Hematopoietic multipotent progenitor cell treated with erythropoietin and hydrocortisone succinate and interleukin-3 and kit ligand, for 8 days (in vitro differentiated cells): ENCODE measurements at places on chromosomes 2 and 18.

GRCh38 chr18:69956057-69956456 is 8.4 kb upstream of the CD226 start:
- DNase-seq, result no peak

- DNase-seq, result no peak
Measured at GRCh38 chr2:150449856-150450255, 37.6 kb downstream of the RND3 start.

GRCh38 chr2:98461498-98462049 is 16.9 kb downstream of the INPP4A start:
- DNase-seq, result no peak

- DNase-seq, result peak; percentile 74
Measured at GRCh38 chr2:195498176-195498575, 158.8 kb upstream of the SLC39A10 start.

DNA sequence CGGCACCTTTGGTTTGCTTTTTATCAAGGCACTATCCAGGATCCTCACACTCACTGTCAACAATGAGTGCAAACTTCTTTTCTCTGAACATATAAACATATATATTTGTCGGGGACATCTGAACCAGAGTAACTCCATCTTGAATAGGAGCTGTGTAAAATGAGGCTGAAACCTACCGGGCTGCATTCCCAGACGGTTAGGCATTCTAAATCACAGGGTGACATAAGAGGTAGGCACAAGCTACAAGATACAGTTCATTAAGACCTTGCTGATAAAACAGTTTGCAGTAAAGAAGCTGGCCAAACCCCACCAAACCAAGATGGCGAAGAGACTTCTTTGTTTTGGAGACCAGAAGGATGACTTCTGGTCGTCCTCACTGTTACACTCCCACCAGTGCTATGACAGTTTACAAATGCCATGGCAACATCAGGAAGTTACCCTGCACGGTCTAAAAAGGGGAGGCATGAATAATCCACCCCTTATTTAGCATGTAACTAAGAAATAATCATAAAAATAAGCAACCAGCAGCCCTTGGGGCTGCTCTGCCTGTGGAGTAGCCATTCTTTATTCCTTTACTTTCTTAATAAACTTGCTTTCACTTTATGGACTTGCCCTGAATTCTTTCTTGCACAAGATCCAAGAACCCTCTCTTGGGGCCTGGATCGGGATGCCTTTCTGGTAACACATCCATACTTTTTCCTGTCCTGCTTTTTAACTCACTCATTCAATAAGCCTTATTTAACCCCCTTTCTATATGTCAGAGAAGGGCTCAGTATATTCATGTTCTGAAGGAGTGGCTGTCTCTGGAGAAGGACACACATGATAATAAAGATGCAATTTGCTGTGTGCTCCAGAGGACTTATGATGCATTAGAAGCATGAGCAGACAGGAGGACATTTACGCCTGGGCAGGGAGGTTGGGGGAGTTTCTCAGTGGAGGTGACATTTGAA is 65.4 kb downstream of the TACR1 start:
- no peak for DNase-seq

DNA sequence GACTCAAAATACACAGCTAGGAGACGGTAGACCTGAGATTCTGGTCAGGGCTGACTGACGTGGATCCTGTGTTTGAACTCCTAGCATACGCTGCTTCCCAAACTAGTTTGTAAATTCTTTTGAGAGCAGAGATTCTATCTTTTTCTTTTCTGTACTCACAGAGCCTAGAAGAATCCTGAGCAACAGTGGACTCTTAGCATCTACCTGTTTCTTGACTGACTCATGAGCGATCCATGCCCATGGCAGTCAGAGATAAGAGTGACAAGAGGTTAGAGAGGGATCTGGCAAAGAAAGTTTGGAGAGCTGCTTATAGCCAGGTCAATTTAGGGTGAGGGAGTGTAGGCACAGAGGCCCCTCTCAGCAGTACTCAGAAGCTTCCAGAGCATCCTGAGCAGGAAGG is 41.1 kb upstream of the PPP1CB start:
- peak; percentile 7 for DNase-seq

GRCh38 chr2:201883606-201884369 is 77.5 kb downstream of the CDK15 start:
- no peak for DNase-seq

- no peak for DNase-seq
Measured at GRCh38 chr2:162473-163382, 101.1 kb downstream of the SH3YL1 start.

DNA sequence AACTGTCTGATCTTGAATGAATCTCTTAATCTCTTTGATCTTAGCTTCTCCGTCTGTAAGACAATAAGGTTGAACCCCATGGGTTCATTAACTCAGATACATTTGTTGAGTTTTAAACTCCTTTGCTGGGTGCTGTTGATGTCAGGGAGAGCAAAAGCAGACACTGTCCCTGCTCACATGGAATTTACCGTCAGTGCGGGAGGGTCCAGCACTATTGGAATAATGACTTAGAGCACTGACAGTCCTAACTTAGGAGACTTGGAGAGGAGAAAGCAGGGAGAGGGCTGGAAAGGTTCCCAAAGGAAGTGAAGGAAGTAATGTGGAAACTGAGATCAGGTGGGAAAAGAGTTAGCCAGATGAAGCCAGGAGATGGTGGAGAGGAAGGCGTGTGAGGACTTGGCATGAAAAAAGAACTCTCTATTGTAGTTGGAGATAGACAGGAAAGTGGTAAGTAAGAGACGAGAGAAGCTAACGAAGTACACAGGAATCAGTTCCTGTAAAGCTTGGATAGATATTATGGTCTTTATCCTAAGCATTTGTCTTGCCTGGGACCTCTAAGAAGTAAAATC is 141.4 kb upstream of the SERTAD2 start:
- DNase-seq, result no peak

DNA sequence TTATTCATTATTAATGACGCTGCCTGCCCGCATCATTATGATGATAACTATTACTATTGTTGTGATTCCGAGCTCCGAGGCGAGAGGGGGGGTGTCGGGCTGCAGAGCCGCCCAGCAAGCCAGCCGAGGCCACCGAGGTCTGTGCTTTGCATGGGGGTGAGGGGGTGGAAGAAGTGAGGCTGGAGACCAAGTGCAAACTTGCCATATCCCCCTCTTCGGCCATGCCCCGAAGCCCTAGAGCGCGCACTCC is 3.6 kb downstream of the BCL11A start:
- peak; percentile 42 for DNase-seq

- DNase-seq, result no peak
Measured at GRCh38 chr2:102109016-102109415, 33.5 kb upstream of the IL1R1 start.

DNA sequence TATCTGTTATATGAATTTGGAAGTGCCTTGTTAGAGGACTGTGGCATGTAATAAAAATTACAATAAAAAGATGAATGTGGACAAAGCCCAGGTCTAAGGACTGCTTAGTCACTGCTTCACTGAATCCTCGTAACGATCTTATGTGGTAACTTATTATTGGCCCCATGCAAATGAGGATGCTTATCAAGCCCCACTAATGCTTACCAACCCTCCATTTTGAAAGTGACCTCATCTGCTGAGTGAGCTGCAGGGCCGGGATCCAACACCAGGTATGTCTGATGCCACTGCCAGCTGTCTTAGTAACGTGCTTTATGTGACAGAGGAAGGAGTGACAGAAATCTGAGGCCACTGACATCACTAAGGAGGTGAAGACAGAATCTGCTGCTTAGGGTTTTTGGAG is 65.3 kb upstream of the CCDC85A start:
- DNase-seq, result no peak
